ENCODE measurements at places on chromosomes 2 and 18.

DNA sequence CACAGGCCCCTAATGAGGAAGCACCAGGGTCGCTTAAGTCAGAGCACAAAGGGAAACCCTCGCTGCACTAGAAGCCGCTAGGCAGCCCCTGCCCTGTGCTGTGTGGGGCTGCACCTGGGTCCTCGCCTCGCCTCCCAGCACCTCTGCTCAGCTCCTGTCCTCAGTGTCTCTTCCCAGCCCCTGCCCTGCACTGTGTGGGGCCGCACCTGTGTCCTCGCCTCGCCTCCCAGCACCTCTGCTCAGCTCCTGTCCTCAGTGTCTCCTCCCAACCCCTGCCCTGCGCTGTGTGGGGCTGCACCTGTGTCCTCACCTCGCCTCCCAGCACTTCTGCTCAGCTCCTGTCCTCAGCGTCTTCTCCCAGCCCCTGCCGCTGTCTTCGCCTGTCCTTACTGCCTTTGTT is 342.8 kb downstream of the EIPR1 start:
- no peak for DNase-seq

DNA sequence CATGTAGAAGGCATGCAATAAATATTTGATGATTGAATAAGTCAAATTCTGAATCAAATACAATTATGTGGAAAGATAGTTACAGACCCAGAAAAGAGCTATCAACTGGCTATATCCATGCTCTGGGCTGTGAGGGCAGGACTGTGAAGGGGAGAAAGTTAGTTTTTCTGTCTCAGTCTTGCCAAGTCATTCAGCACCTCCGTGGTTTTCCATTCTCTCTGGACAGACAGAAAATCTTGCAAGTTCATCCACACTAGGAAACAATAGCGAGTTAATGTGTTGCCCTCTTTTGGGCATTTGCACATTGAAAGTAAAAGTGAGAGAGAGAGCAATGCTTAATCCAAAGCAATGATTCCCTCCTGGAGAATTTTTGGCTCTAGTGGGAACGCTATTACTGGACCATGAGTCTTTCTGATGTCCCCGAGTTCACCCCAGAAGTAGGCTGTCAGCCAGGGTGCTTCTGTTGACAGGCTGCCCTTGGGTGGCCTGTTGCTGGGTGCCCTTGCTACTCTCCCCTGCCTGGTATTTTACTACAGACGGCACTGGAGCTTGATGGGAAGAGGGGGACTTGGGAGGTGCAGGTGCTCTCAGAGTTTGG is 238.3 kb downstream of the LOXHD1 start:
- no peak for DNase-seq

- DNase-seq = peak; percentile 30
Measured at GRCh38 chr2:235113854-235114253, 162.0 kb downstream of the SH3BP4 start.

GRCh38 chr2:137316075-137316474 is 550.7 kb downstream of the THSD7B start:
- no peak for DNase-seq

DNA sequence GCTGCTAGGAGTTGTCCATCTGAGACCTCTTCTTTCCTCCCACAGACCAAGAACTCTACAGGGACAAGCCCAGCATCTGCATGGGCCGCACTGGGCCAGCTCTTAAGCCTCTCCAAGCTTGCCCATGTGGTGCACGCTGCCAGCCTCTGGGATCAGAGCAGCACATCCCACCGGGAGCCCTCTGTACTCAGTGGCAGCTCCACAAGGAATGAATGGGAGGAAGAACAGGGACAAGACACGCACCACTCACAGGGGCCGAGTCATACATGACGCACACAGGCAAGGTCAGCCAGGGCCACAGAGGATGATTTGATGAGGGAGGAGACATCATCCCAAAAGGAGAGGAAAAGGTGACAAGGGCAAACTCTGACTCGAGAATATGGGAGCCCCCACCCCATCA is 268.3 kb downstream of the KLHL29 start:
- no peak for DNase-seq

DNA sequence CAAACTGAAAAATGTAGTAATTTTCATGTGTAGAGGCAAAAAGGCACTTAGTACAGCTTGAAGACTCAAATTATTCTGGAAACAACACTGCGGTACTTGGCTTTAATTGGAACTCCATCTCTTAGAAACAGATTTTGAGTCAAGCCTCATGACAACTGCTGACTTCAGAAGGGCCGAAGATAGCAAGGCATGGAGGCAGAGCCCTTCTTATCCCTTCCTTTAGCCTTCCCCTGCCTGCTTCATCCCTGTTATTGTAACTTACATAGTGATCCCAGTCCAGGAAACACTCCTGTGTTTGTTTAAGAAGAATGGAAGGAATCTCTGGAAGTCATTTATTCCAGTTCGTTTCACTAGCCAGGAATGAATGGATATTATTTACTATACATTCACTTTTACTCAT is 110.9 kb upstream of the FAM98A start:
- no peak for DNase-seq

DNA sequence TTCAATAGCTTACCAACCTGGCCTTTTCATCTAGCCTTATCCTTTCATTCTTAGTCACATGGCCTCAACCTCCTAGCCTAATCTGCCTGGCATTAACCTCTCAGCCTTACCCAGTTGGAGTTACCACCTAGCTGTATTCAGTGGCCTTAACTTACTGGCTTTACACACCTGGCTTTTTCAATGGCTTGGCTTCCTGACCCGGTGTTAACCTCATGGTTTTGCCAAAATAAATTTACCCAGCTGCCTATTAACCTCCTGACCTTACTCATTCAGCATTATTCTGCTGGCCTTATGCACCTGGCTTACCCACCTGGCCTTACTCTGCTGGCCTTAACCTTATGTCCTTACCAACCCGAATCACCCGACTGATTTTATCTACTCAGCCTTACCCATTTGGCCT is 135.5 kb upstream of the ZSWIM2 start:
- no peak for DNase-seq

DNA sequence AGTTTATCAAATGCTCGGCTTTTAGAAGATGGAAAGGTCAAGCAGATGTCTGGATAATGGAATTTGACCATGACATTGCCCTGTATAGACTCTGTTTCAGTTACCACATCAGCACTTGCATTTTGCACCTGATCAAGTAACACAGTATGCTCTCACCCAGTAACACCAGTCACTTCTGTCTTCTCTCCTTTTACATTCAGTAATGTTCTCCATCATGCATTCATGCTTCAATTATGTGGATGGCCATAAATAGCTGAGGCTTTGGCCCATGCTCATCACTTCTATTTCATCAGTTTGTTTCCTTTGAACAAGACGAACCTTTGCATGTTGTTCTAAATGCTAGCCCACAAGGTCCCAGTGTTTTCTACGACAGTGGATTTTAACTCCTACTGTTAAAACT is 322.9 kb upstream of the ACVR2A start:
- no peak for DNase-seq

DNA sequence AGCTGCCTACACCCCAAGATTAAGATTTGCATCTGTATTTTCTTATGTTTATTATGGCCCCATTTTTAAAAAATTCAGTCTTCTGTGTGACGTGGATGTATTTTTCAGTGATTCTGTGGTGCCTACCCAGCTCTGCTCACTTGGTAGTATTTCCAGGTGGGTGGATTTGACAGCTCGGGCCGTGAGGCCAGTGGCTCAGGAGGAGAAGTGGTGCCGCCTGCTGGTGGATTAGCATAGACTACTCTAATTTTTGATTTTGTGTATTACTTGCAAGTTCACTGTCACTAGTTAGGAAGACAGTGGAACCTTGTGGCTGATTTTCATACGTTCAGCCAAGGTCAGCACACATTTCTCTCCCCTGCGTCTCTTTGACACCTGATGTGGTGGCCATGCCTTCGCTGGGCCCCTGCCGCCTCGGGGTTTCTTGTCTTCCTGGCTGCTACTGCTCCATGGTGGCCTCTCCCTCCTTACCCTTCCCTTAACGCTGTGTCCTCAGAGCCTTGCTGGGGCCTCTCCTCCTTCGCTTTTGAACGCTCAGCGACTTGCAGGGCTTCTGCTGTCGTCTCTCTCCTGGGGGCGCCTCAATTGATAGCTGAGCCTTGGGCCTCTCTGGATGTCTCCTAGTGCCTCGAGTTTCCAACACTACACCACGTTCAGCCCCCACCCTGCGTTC is 89.4 kb downstream of the DGKD start:
- peak; percentile 93 for DNase-seq

DNA sequence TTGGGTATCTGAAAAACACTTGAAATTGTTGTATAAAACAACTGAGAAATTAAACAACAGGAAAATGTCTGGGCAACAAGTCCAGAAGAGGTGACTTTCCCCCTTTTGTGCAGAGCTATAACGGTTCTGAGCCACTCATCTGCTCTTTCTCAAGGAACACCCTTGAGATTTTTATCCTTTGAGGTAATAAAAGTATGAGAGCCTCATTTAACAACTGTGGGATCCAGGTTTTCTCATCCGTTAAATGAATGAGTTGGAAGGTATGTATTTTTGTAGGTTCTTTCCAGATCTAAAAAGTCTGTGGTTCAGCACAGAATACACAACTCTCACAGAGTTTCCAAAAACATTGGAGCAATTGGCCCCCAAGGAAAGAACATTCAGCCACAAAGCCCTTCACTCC is 93.0 kb downstream of the ANKRD44 start:
- no peak for DNase-seq

- DNase-seq = no peak
Measured at GRCh38 chr2:15825276-15825980, 114.9 kb upstream of the MYCN start.

- no peak for DNase-seq
Measured at GRCh38 chr18:23995180-23995579, 19.4 kb upstream of the TTC39C start.

- DNase-seq = no peak
Measured at GRCh38 chr2:176163672-176164056, 6.6 kb downstream of the HOXD3 start.

GRCh38 chr2:169565686-169566085 is 8.0 kb downstream of the FASTKD1 start:
- no peak for DNase-seq

DNA sequence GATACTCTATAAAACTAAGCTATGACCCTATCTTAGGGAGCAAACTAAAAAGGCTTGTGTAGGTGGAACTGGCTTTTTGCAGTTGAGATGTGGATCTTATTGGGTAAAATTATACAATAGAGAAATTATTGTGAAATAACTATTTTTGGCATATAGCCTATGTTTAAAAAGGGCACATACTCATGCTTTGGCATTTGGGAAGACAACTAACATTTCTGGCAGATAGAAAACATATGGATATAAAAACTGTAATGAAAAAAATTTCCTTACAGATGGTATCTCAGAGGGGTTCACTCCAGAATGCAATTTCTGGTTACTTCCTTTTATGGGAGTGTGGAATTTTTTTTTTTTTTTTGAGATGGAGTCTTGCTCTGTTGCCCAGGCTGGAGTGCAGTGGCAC is 120.1 kb upstream of the CCDC195 start:
- no peak for DNase-seq

- DNase-seq = no peak
Measured at GRCh38 chr2:227860221-227860641, 11.2 kb upstream of the DAW1 start.

GRCh38 chr18:41311571-41312547 is 643.2 kb upstream of the PIK3C3 start:
- no peak for DNase-seq

DNA sequence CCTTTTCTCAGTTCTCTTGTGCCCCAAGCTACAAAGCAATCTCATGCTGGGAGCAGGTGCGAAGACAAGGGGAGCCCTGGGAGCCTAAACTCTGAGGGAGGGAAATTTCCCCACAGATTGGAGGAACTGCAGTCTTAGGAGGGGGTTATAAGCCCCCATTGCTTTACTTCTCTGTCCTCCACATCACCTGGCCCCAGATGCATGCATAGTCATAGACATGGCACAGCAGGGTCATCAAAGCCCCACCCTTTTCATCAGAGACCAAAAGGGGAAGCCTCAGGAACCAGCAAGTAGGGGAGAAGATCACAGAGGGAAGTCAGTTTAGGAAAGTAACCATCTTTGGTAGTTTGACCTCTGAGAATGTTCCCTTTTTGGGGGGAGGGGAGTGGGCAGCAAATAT is 33.7 kb downstream of the LANCL1 start:
- DNase-seq = no peak

GRCh38 chr2:68345129-68345875 is 19.8 kb upstream of the PLEK start:
- DNase-seq = no peak
